Left ventricle myocardium inferior (tissue), 1 donor: ENCODE measurements at places on chromosomes 1 and 21.

- DNase-seq, result no peak
Observed at GRCh38 chr21:35852820-35853219, 207.5 kb downstream of the SETD4 start.

DNA sequence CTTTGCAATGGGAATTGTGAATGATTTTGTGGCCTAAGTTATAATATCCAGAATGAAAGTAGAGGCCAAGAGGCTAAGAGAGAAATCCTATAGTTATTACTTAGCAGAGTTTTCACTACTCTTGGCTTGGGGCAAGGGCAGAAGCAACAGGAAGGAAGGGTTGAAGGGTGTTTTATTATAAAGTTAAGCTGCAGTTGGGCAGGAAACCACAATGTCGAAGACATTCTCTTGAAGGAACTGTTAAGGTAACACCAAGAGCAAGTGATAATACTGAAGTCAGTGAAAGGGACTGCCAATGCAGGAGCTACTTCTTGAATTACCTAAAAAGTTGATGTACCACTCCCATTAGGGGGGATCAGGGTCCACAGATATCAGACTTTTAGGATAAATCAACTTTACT is 8.3 kb downstream of the XCL2 start:
- no peak for DNase-seq

DNA sequence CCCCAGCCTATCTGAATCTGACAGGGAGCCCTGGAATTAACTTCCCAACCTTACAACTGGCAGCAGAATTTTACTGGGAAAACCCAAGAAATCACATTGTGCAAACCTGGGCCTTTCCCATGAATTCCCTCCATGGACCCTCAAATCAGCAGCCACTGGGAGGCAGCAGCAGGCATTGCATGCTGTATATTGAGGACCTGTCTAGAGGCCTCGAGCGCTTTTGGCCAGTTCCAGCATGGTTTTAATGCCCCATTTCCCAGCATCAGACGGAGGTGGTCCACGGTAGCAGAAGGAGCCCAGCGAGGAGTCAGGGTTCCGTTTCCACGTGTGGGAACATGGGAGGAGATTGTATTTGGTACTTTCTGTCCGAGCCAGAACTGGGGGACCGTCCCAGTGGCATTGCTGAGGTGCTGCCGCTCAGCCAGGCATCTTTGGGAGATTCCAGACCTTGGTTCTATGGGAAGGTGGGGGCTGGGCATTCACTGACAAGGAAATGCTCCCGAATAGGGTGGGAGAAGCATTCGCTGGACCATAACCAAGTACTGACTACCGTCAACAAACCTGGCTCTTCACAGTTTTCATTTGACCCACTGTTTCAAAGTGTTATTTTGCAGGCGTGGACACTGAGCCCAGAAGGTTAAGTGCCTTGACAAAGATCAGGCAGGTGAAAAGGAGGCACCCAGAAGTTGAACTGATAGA is 15.9 kb downstream of the BMP8A start:
- DNase-seq, result no peak

- no peak for DNase-seq
Observed at GRCh38 chr21:39007985-39008384, 175.3 kb downstream of the PSMG1 start.

DNA sequence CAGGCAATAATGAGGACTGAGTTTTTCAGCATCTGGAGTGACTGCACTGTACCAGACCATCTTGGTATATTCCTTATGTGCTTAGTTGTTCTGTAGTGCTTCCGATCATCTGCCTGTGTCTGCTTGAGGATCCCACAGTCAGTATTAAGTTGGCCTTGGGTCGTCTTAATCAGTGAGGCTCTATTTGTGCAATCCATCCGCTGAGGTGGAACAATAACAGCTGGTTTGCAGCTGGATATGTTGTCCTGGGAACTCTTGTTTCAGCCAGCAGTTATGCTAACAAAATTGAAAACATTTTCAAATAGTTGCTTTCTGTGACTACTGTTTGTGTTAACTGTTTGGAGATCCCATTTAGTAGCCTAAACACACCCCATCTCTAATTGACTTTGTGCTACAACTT is 73.7 kb downstream of the LAMC1 start:
- no peak for DNase-seq

GRCh38 chr21:20721151-20721550 is 277.1 kb upstream of the NCAM2 start:
- no peak for DNase-seq

DNA sequence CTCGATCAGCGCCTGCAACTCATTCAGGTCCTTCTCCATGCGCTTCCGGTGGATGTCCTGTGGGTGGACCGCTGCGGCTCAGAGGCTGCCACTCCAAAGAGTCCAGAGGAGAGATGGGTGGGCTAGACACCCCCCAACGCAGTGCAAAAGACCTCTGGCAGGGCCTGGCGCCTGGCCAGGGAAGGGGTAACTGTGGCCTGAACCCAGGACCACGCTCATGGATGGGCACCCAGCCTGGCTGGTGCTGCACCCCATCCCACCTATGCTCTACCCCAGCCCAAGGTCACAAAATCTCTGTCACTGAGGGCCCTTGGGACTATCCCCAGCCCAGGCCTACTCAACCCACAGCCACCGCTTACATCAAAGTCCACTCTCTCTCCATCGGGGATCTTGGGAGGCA is 12.2 kb downstream of the TNNT2 start:
- peak; percentile 15 for DNase-seq

GRCh38 chr1:20343149-20343937 is 52.7 kb downstream of the VWA5B1 start:
- DNase-seq, result peak; percentile 37

GRCh38 chr1:114926607-114927006 is 71.9 kb downstream of the SYCP1 start:
- DNase-seq, result no peak

- no peak for DNase-seq
Observed at GRCh38 chr1:182875889-182876288, 36.7 kb downstream of the DHX9 start.

- no peak for DNase-seq
Observed at GRCh38 chr21:35091496-35091895, 42.4 kb upstream of the RUNX1 start.

DNA sequence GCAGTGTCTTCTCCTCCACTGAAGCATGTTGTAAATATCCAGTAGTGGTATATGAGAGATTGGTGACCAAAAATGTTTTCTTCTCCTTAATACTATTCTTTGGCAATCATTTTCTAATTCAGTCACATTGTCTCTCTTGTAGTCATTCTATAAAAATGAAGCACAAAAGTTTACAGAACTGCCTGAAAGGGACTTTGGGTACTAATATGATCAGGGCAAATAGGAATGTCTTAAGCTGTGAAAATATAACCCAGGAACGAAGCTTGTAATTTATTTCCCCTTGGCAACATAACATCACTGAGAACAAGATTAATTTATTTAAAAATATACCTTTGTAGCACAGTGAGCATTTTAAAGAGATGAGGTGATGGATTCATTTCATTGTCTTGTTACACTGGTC is 4.9 kb downstream of the B3GALT2 start:
- no peak for DNase-seq

- DNase-seq, result no peak
Observed at GRCh38 chr21:27837936-27838335, 871.0 kb upstream of the ADAMTS5 start.

DNA sequence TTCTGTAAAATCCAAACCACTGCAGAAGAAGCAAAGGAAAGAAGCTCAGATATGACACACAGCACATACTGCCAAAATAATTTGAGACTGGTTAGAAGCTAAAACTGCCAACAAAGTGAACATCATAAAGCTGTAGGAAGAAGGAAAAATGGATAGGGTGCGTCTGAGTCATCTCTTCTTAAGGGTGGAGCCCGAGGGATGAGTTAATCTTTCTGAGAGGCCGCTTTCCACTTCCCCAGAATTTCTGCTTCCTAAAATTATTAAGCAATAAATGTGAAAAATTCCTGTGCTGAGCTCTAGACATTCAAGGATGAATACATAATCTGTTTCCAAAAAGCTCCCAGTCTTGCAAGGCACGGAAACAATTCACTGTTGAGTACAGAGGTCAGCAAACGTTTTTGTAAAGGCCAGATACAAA is 20.1 kb downstream of the PPT1 start:
- no peak for DNase-seq

DNA sequence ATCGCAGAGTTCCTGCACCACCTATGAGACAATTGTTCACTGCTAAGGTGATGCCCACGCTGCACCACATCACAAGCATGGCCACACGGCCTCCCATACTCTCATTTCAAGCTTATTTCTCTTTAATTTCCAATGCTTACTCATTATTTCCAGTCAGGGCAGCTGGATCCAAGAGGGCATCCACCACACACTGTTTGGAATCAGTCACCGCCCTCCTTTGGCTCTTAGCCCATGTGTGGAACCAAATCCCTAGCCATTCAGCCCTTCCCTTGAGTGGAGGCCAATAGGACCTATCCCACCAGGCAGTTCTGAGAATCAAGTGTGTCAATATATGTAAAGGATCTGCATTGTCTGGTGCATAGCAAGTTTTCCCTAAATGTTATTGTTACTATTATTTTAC is 26.3 kb upstream of the PALMD start:
- no peak for DNase-seq

DNA sequence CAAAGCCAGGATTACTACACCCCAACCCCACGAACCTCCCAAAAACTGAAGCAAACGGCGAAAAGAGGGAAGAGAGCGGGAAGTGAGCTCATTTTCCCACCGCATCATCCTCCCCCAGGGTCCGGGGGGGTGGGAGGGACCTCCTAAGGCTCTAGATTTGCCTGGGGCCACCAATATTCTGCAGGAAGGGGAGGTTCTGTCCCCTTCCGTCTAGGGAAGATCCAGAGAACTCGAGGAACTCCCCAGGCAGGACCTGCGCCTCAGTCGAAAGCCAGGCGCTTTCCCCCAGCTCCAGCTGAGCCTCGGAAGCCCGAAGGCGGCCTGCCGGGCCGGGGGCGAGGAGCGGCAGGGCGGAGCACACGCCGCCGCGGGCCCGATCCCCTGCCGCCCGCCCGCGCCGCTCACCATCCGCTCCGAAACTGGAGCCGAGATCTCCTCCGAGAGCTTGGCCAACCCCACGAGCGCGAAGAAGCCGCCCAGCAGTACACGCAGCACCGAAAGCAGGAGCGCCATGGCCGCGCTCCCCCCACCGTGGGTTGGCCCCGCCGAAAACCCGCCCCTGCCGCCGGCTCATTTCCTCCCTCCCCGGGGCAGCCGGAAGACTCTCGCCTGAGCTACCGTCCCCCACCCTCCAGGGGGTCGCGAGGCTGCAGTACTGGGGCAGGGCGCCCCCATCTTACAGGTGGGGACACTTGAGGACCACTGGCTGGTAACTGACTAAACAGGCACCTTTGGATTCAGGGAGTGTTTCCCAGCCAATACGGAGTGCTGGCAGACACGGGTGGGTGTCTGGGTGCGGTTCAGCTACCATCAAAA is at the start of gene TMEM35B:
TMEM35B (minus strand) TSS at position 555 of the 816 bp plus-strand sequence; CDS start at position 513, 42 bp downstream.
- peak; percentile 74 for DNase-seq

- DNase-seq, result no peak
Observed at GRCh38 chr1:184624626-184625025, 130.0 kb downstream of the EDEM3 start.

- DNase-seq, result no peak
Observed at GRCh38 chr1:167109125-167109524, 15.2 kb downstream of the STYXL2 start.

- DNase-seq, result no peak
Observed at GRCh38 chr21:35303085-35303484, 254.0 kb upstream of the RUNX1 start.

- no peak for DNase-seq
Observed at GRCh38 chr1:110161849-110162248, 11.6 kb downstream of the SLC6A17 start.

DNA sequence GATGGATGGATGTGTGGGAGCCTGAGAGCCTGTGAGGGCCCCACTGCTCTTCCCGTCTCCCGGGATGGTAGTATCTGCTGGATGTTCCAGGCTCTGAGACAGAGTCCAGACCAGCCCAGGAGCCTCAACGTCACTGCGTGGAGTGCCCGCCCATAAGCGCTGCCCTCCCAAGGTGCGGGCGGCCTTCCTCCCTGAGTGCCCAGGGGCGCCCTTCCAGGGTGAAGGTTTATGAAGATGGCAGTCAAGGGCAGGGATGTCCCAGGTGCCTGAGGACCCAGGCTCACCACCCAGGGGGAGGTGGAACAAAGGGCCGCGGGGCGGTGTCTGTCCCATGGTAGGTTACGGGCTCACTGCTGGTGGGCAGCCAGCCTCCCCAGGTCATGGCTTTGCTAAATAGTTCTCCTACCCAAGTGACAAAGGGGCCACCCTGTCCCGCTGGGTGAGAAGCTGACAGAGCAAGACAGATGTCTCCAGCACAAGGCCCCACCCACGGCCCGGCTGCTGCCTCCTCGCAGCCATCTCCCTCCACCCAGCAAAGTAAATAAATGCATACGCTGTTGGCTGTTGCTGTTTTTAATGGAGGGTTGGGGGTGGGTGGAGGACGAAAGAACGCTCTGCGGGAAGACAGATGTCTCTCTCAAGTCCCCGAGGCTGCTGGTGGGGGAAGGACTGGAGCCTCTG is 9.0 kb upstream of the GPR153 start:
- DNase-seq, result no peak

DNA sequence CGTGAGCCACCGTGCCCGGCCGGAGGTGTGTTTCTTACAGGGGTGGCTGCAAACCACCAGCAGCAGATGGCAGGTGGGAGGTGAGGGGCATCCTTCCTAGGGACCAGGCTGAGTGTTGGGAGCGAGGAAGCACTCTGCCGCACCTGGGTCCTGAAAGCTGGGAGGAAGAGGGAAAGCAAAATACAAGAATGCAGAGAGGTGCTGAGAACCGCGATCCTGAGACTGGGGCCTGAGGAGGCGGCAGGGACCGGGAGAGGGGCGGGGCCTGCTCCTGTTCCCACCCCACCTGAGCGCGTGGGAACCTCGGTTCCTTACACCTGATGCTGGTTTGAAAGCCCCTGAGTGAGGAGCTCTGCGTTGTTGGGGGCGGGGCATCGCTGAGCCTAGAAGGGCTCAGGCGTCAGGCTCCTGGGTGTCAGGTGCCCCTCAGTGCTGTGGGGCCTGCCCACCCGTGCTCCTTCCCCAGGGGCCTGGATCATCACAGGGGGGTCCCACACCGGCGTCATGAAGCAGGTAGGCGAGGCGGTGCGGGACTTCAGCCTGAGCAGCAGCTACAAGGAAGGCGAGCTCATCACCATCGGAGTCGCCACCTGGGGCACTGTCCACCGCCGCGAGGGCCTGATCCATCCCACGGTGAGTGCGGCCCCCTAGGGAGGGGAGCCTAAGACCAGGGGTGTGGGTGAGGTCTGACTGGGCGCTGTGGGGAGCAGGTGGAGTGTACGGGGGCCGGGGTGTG is 15.5 kb downstream of the TRPM2 start:
- no peak for DNase-seq

- no peak for DNase-seq
Observed at GRCh38 chr1:46401154-46401913, 7.2 kb downstream of the FAAH start.

GRCh38 chr21:44749116-44749758 is 37.9 kb upstream of the TSPEAR start:
- DNase-seq, result no peak
